Naive B cell (primary cell): ENCODE measurements at places on chromosomes 7 and 10. TPM values are rescaled to one million over a fixed set of nuclear protein-coding genes. Genes with fewer than 3 reads are reported as not detected.
A peak's percentile ranks its signal among the peaks of the same experiment; 100 is the strongest.

Gene PPP1R3C
- polyA plus RNA-seq, result not detected

Gene PRRT4
- not detected for polyA plus RNA-seq

- no peaks in the 10 kb centered on the region for H3K27me3 ChIP-seq
- H3K4me1 ChIP-seq, result peaks cover 25% of the 10 kb centered on the region
- peak overlapping the region; percentile 54 for H3K27ac ChIP-seq
- DNase-seq, result no peak
- H3K36me3 ChIP-seq, result no peaks in the 10 kb centered on the region
These were observed 328.2 kb downstream of the TNS3 start for GRCh38 chr7:47253650-47254080.

DNA sequence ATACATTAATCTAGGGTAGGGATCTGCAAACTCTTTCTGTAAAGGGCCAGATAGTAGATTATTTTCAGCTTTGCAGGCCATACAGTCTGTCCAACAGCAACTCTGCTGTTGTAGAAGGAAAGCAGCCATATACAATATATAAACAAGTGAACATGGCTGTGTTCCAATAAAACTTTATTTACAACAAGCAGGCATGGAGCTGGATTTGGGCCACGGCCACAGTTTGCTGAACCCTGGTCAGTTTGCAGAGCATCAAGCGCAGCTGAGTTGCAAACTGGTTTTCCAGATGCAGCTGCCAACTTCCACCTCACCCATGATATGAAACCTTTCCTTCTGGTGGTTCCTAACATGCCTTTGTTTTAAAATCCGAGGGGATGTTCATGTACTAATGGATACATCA is 310.4 kb upstream of the NFE2L3 start:
- peaks cover 35% of the 10 kb centered on the region for H3K27me3 ChIP-seq
- DNase-seq, result no peak
- no peaks in the 10 kb centered on the region for H3K36me3 ChIP-seq
- H3K4me3 ChIP-seq, result no peak overlapping the region

- H3K4me3 ChIP-seq, result no peak overlapping the region
- DNase-seq, result no peak
- no peak overlapping the region for H3K27ac ChIP-seq
- no peaks in the 10 kb centered on the region for H3K27me3 ChIP-seq
- no peaks in the 10 kb centered on the region for H3K36me3 ChIP-seq
These were observed 138.1 kb upstream of the EFCAB10 start for GRCh38 chr7:105719395-105719794.

Gene HOXA10
- not detected for polyA plus RNA-seq

GRCh38 chr7:133652547-133652946 is 399.7 kb downstream of the EXOC4 start:
- no peak for DNase-seq
- H3K4me3 ChIP-seq, result no peak overlapping the region
- H3K4me1 ChIP-seq, result no peaks in the 10 kb centered on the region
- H3K36me3 ChIP-seq, result no peaks in the 10 kb centered on the region

GRCh38 chr10:29529146-29529545 is 105.6 kb downstream of the SVIL start:
- H3K4me1 ChIP-seq, result no peaks in the 10 kb centered on the region
- H3K27me3 ChIP-seq, result no peaks in the 10 kb centered on the region
- no peak overlapping the region for H3K27ac ChIP-seq
- H3K4me3 ChIP-seq, result no peak overlapping the region
- no peak for DNase-seq

DNA sequence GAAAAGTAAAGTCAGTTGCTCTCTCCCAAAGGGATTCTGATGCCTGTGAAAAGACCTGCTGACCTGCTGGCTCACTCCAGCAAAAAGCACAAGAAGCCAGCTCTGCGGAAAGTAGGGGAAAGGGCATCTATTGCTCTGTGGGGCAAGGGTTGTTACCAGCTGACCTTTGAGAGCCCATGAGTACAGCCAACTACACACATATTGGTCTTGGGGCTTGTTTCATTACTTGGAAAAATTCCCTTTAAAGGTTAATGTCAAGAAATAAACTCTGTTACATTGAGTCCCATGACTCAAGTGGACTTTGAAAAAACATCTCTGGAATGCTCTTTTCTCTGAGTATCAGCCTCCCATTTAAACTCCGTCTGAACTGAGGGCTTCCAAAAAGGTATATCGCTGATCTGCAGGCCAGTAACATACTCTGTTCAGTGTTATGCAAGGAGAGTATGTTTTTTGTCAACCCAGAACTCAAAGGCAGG is 53.2 kb downstream of the PANK1 start:
- no peak overlapping the region for H3K4me3 ChIP-seq
- H3K36me3 ChIP-seq, result no peaks in the 10 kb centered on the region
- H3K27ac ChIP-seq, result no peak overlapping the region
- no peaks in the 10 kb centered on the region for H3K27me3 ChIP-seq
- DNase-seq, result no peak
- H3K4me1 ChIP-seq, result no peaks in the 10 kb centered on the region

Gene TMEM140
- polyA plus RNA-seq, result 28.3 TPM

Gene CFAP58
- polyA plus RNA-seq, result not detected

Gene RNLS
- polyA plus RNA-seq, result 4.1 TPM

GRCh38 chr7:16509829-16510228 is 16.8 kb upstream of the LRRC72 start:
- no peak for DNase-seq
- peaks cover 16% of the 10 kb centered on the region for H3K27me3 ChIP-seq
- H3K4me1 ChIP-seq, result no peaks in the 10 kb centered on the region
- no peak overlapping the region for H3K4me3 ChIP-seq
- no peak overlapping the region for H3K27ac ChIP-seq
- H3K36me3 ChIP-seq, result no peaks in the 10 kb centered on the region

Gene ZNF716
- not detected for polyA plus RNA-seq

GRCh38 chr7:83486536-83486935 is 162.4 kb downstream of the SEMA3E start:
- no peaks in the 10 kb centered on the region for H3K27me3 ChIP-seq
- no peaks in the 10 kb centered on the region for H3K4me1 ChIP-seq
- H3K27ac ChIP-seq, result no peak overlapping the region
- no peaks in the 10 kb centered on the region for H3K36me3 ChIP-seq
- DNase-seq, result no peak
